Activated CD4-positive, alpha-beta T cell treated with anti-CD3 and anti-CD28 coated beads for 48 hours (primary cell): ENCODE measurements at places on chromosomes 7 and 10.

DNA sequence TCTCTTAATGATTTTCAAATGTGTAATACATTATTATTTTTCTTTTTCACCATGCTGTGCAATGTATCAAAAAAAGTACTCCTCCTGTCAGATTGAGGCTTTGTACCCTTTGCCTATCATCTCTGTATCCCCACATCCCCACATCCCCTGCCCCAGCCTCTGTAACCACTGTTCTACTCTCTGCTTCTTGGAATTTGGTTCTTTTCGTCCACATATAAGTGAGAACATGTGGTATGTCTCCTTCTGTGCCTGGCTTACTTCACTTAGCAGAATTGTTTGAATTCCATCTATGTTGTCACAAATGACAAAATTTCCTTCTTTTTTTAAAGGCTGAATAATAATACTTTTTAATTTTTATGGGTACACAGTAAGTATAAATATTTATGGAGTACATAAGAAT lies 13.8 kb downstream of the TAF3 start:
- no peak for DNase-seq

- DNase-seq: no peak
These were observed 181.9 kb downstream of the TMEM26 start for GRCh38 chr10:61271127-61271780.

- DNase-seq: no peak
These were observed 630.6 kb upstream of the ZWINT start for GRCh38 chr10:56991591-56992069.

DNA sequence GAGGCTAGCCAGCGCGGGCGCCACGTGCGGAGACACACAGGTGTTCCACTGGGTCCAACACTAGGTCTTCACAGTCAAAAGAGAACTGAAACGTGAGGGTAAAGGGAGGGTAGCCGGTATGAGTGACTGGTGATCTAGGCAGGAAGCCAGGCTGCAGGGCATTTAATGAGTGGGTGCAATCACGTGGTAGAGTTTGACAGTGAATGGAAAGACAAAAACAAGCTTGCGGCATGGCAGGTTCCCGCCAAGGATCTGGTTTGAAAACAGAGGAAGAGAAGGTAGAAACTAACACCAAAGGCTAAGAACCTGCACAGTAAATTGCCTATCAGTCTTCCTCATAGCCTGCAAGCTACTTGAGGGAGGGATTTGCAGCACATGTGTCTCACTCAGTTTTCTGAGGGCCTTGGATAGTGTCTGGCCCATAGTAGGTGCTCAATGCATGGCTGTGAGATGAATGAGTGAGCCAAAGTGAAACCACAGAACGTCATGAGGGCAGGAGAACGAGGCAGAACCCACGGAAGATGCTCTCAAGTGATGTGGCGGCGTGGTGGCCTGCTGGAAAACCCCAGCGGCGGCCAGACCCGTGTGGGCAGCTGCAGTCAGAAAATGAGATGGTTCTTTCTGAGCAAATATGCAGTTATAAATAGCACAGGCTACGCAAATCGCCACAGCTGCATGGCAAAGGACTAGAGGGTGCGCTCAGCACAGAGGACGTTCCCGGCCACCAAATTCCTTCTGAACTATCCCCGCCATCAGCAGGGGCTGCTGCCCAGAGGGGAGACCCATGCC lies 183.6 kb upstream of the NFE2L3 start:
- peak; percentile 69 for DNase-seq

DNA sequence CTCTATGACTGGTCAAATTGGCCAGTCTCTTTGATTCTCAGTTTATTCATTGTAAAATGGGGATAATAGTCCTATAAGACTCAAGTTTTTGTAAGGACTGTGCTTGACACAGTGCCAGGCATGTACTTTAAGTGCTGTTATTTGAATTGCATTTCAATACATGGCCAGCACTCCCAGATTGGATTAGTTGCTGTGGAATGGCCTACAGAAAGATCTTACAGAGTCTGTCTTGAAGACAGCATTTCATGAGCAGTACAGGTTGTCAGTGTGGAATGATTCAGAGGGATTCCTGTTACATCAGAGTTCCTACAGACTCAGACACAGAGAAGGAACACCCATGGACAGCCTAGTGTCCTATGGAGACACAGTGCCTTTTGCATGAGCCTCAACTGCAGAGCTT lies 238.1 kb upstream of the BMPER start:
- no peak for DNase-seq

GRCh38 chr10:133614830-133615580 lies 11.6 kb downstream of the FRG2B start:
- no peak for DNase-seq

GRCh38 chr10:110392868-110393740 lies 88.4 kb upstream of the SMNDC1 start:
- DNase-seq: no peak

GRCh38 chr7:39413636-39414223 lies 152.5 kb upstream of the YAE1 start:
- no peak for DNase-seq

DNA sequence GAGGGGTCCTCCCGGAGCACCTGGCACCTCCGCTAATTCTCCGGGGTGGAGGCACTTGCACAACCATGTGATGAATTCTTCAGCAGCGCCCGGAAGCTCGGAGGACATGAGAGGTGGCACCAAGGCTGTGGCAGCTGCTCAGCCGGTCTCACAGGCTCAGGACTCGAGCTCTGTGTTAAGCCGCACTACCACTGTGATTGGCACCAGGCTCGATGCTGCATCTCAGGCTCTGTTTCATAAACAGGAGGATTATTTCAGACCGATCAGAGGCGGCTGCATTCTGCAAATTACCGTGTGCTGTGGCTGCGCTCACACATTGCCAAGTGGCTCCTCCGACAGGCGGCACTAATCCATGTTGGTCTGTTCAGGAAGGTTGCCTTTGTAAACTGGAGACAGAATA lies 495.2 kb downstream of the DNAJB6 start:
- DNase-seq: no peak

DNA sequence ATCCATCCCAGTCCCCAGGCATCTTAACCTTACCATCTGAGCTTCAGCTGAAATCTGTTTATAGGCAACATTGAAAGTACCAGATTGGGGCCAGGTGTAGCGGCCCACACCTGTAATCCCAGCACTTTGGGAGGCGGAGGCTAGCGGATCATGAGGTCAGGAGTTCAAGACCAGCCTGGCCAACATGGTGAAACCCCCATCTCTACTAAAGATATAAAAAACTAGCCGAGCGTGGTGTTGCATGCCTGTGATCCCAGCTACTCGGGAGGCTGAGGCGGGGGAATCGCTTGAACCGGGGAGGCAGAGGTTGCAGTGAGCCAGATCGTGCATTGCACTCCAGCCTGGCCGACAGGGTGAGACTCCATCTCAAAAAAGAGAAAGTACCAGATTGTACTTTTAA lies 39.0 kb downstream of the CRCP start:
- DNase-seq: no peak

DNA sequence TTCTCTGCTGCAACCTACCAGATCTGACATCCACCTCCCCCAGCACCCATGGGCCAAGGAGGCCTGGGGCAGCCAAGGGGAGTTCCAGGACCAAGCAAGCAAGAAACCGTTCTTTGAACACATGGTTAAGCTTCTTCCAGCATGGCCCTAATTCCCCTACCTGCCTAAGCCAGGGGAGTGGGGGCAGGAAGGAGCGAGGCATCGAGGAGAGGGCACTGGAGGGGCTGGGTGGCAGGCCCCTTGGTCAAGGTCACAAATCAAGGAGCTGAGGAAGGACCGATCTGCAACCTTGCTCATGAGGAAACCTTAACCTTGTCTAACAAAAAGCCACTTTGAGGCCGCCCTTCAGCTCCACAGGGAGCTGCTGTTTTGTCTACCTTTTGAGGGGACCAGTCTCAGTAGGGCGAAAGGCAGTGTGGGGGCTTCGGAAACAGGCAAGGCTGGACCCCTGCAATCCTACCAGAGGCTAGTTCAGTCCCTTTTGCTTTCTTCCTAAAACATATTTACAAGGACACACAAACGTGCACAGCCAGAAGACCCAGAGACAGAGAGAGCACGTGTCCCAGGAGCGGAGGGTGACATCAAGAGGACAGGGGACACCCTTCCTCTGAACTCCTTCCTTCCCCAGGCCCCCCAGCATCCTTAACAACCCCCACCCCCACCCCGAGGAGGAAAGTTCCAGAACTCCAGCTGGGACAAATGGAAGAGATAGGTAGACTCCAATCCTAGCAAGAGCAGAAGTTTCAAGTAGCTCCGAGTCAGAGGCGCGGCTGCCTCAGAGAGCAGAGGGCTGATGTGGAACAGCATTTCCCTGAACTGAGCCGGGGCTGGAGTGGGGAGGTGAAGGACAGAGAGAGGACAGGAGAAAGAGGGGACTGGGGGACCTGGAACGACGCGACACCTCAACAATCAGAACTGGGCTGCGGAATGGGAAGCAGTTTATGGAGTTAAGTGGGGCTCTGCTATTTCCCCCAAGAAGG lies 28.2 kb downstream of the SPOCK2 start:
- no peak for DNase-seq

DNA sequence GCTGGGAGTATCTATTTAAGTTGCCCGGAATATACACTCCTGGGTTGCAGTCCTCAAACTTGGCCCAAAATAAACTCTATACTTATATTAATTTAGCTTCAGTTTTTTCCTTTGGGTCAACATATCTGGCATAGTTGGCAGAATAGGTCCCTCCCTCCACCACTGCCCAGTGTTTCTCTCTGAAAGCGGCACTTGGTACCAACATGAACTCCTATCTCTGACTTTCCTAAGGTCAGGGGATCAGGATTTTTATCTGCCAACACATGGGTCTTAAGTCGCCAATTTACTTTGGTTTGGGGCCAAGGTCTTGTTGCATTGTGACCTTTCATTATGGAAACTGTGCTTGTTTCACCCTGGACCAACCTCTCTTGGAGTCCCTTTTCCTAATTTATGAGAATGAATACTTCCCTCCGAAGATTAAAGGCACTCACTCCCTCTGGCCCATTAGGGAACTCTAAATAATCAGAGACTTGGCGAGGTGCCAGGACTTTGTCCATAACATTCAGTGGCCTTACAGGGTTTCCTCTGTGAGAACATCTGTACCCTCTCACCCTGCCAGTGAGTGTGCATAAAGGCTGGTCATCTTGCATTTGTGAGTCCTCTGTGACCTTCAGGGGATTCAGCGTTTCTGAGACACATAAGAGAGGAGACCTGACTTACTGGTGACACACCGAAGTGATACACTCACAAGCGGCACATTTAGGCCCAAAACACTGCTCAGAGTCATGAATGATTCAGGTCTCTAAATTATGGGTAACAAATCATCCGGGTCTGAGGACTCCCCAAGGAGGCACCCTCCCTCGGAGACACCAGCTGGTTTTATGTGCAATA lies 19.7 kb upstream of the FKBP9 start:
- no peak for DNase-seq

DNA sequence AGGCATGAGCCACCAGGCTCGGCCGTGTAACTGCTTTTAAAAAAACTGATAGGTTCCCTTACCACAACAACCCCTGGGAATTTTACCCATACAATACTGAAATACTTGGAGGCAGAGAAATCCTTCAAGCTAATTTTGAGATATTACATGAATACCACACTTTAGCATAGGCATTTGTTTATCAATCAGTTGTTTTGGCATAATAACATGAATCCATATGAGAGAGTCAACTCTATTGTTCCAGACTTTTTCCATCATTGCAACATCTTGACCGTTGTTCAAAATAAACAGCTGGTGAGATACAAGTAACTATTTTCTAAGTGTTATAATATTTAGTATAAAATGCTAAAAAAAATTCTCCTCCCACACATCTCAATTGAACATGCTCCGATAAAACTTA lies 36.8 kb downstream of the LAMB4 start:
- no peak for DNase-seq

DNA sequence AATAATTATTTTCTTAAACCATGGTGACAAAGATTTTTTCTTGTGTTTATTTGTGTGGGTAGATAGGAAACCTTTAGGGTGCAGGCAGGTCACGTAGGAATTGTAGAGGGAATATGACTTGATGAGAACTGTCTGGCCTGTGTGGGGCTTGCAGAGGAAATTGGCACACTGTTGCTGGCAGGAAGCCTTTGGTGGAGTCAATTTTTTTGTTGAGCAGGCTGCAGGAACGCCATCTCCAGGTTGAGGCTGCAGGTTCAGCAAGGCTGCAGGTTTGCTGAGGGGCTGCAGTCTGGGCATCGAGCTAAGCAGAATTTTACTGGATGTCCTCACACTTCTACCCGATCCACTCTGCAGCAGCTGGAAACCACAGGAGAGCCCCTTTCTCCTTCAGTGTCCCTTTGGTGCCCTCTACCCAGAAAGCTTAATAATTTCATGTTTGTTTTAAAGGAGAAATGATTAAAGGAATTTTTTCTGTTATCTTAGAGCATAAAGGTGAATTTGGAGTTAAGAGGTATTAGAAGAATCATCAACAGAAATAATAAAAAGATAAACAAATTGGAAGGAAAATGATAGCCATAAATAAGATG lies 37.0 kb downstream of the TBC1D12 start:
- DNase-seq: no peak

- DNase-seq: no peak
These were observed 54.3 kb downstream of the BMPER start for GRCh38 chr7:33959676-33960075.

DNA sequence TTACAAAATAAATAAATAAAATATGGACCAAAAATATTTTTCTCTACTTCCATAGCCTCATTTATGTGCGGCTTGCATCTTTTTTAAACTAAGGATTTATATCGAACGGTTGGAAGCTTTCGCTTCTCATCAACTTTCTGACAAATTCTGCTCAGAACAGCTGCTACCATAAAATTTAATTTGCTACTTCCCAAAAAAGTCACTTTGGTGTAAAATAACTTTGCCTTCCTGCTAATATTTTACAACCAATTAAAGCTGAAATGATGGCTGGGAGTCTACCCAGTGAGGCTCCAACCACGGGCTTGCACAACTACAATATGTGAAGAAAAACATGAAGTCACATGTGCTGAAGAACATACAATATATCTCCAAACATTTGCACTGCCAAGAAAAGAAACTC lies 253.1 kb upstream of the NEBL start:
- DNase-seq: no peak

DNA sequence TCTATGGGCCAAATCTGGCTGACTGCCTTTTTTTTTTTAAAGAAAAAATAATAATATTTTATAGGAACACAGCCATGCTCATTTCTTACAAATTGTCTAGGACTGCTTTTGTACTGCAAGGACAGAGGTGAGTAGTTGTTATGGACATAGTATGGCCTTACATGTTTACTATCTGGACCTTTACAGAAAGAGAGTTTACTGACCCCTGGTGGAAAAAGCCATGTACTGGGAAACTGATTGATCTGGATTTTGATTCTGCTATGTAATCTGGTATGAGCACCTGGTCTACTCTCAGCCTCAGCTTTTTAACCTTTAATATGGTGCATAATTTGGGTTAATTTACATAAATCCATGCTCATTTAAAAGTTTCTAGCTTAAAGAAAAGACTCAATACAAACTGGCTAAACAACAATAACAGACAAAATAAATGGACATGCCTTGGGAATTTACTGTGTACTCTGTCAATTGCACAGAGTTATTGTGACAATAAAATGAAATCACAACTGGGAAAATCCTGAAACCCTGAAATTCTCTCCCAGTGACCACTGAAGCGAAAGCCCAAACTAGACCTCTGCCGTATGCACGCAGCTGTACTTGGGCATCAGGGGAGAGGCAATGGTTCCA lies 260.7 kb downstream of the BMPER start:
- no peak for DNase-seq

GRCh38 chr10:51630640-51631005 lies 68.8 kb downstream of the CSTF2T start:
- DNase-seq: no peak

- no peak for DNase-seq
These were observed 71.3 kb upstream of the ARMC3 start for GRCh38 chr10:22856444-22857074.

GRCh38 chr7:9200626-9201025 lies 767.2 kb downstream of the NXPH1 start:
- DNase-seq: no peak
